Chondrocyte (in vitro differentiated cells): ENCODE measurements at places on chromosomes 16 and 17. TPM values are rescaled to one million over a fixed set of nuclear protein-coding genes. Genes with fewer than 3 reads are reported as not detected.

DNA sequence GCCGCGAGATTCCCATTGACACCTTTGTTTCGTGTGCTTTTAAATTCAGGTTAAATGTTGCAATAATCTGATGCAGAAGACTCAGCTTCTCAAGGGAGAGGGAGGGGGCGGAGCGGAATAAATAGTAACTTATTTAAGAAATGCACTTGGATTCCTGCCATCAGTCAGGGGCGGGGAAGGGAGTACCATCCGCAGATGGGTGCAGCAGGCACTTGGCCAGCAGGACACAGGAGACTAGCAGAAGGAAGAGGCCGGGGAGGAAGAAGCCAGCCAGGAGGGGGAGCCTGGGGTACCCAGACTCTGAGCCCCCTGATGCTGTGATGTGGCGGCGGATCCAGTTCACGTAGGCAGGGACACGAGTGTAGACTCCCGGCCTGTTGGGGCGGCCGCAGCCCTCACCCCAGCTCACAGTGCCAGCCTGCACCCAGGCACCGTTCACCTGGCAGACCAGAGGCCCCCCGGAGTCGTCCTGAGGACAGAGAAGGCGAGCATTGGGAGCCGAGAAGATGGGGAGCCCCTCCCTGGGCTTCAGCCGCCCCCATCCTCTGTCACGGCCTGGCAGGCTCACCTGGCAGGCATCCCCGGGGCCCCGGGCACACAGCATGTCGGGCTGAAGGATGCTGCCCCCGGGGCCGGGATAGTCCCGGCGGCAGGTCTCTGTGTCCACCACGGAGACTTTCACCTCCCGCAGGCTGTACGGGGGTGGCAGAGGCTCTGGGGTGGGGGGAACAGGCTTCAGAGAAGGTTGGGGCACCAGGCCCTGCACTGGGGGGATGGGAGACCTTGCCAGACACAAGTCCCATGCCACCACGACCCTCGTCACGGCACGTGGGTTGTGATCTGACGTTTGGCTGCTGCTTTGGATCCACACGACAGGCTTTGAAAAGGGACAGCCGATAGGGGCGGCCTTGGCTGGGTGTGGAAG lies 3.2 kb downstream of the TPSG1 start:
- H3K36me3 ChIP-seq, result peaks cover 15% of the 10 kb centered on the region
- no peak overlapping the region for H3K27ac ChIP-seq
- no peaks in the 10 kb centered on the region for H3K27me3 ChIP-seq
- no peak for DNase-seq
- H3K4me1 ChIP-seq, result peaks cover 4% of the 10 kb centered on the region

GRCh38 chr16:63363738-63364137 lies 1327.5 kb upstream of the CDH8 start:
- H3K27ac ChIP-seq, result no peak overlapping the region
- DNase-seq, result no peak
- peaks cover 7% of the 10 kb centered on the region for H3K27me3 ChIP-seq
- no peak overlapping the region for H3K4me3 ChIP-seq
- no peaks in the 10 kb centered on the region for H3K4me1 ChIP-seq

GRCh38 chr17:31533546-31534155 lies 142.2 kb downstream of the RAB11FIP4 start:
- DNase-seq, result no peak
- H3K4me3 ChIP-seq, result no peak overlapping the region
- H3K36me3 ChIP-seq, result no peaks in the 10 kb centered on the region

TAC4 gene
- total RNA-seq, result not detected in 3 replicates
